ENCODE measurements at places on chromosomes 4 and X.

DNA sequence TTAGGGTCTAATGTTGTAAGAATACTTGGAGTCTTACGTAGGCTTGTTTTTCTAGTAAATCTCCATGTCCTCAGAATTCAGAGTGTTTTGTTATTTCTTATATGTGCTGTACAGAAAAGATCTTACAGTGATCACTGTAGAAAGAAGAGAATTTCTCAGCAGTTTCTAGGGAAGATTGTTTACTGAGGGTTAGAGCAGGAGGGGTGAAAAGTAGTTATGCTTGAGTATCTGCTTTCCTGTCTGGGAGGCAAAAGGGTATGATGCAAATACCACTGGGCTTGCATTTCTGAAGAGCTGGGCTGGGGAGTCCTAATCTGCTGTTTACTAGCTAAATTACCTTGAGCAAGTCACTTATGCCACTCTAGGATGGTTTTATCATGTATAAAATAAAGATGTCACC is 78.2 kb downstream of the BEND4 start:
- no peak for DNase-seq

GRCh38 chr4:6893449-6894085 is 16.1 kb upstream of the TBC1D14 start:
- no peak for DNase-seq

- DNase-seq, result no peak
These were observed 73.1 kb downstream of the FBXO8 start for GRCh38 chr4:174210354-174210753.

DNA sequence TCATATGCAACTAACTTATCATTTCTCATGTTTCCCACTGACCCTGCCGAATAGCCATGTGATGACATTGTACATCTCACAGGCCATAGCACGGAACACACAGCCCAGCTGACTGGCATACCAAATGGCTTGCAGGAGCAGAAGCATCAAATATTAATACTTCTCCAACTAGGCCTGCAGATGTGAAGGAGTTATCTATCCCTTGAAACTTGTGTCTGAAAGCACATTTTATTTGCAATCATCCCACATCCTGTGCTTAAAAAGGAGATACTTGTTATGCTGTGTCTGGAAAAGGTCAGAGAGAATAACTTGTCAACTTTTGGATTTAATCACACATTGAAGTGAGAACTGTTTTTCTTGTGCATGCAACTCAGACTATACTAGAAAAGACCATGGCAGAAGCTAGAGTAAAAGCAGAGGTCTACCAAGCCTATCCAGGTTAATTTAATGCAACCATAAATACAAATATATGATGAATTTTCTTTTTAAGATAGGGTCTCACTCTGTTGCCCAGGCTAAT is 100.4 kb downstream of the IRF2 start:
- no peak for DNase-seq

DNA sequence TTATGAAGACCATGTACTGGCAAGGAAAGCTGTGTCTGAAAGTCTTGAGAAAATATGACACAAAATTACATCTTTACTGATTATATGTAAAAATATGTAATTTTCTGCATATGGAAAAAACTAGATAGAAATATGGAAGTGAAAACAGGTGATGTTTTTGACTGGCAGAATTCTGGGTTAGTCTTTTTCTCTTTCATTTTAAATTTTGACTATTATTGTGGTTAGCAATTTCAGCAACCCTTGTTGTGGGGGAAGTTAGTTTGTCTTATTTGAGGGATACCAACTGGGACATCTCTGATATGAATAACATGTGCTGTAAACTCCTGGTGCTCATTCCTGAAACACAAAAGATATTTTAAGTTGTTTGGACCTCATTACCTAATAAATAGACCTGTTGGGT is 49.9 kb upstream of the CPEB2 start:
- no peak for DNase-seq

- DNase-seq, result no peak
These were observed 290.6 kb upstream of the SLIT2 start for GRCh38 chr4:19961091-19961490.

DNA sequence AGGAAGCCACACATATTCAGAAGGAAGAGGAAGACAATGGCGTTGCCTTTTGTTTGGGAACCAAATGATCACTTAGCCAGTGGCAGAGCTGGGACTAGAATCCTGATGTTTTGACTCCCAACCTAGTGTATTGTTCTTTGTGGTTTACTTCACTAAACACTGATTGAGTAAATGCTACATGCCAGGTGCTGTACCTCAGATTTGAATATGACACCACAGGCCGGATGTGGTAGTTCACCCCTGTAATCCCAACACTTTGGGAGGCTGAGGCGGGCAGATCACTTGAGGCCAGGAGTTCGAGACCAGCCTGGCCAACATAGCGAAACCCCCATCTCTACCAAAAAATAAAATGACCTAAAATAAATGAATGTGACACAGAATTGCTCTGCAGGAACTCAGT is 8.4 kb downstream of the NDUFA1 start:
- no peak for DNase-seq

- DNase-seq, result no peak
These were observed 20.2 kb downstream of the MMRN1 start for GRCh38 chr4:89914609-89915550.

DNA sequence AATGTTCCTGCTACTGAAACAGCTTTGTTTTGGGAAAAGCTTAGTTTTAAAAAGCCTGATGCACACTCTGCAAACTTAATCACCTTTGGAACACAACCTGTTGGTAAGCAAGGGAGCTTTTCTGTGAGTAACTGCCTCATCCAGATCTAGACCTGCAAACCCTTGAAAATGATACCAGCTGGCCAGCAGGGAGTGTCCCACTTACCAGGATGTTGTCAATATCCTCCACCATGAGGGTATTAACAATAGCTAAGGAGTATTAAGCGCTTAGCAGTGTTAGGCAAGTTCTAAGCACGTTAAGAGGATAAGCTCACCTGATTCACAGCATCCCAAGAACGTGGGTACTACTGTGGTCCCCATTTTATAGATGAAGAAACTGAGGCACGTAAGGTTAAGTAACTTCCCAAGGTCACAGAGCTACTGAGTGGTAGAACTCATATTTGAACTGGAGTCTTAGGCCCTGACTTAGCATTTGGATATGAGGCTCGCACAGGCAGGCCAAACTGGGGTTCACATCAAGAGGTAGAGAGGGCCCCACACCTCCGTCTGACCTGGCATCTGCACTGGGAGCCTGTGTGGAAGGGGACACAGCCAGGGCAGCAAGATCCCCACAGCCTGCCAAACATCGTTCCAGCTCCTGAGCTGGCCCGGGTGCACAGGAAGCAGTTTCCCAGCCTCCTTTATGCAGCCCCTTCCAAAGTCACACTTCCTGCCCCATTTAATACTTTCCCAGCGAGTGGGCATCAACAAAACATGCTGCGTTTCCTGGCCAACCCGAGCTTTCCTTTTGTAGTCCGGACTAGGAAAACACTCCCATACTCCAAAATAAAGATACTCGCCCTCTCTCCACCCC is 32.7 kb downstream of the IRF2 start:
- no peak for DNase-seq

DNA sequence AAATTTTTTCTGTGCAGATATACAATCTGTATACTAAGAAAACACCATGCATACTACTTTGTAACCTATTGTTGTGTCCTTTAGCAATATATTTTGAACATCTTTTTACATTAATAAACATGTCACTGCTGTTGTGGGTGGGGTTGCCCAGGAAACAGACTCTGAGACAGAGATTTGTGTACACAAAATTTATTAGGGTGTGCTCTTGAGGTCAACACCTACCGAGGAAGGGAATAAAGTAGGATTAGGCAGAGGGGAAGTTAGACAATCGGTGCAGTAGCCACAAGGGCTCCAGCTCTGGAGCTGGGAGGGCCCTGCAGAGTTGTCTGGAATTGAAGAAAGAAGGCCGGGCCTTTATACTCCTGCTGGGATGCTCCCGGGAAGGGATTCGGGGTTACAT is 56.4 kb downstream of the CXorf58 start:
- DNase-seq, result no peak

GRCh38 chr4:82774711-82775171 is 23.9 kb downstream of the SCD5 start:
- DNase-seq, result no peak

DNA sequence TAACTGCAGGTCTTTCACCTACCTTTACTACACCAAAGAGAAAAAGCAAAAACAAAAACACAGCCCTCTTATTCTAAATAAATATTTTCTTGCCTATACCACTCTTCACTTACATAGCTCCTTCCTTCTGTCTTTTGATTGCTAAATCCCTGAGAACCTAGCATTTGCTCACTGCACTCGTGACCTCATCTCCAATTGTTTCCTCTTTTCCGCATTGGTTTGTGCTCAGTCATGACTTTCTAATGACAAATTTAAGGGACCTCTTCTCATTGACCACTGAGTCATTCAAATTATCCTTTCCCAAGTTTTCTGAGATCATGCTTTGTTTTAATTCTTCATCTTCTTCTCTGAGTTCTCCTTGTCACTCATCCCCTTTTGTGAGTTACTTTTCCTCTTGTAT is 1697.1 kb downstream of the STIM2 start:
- no peak for DNase-seq

DNA sequence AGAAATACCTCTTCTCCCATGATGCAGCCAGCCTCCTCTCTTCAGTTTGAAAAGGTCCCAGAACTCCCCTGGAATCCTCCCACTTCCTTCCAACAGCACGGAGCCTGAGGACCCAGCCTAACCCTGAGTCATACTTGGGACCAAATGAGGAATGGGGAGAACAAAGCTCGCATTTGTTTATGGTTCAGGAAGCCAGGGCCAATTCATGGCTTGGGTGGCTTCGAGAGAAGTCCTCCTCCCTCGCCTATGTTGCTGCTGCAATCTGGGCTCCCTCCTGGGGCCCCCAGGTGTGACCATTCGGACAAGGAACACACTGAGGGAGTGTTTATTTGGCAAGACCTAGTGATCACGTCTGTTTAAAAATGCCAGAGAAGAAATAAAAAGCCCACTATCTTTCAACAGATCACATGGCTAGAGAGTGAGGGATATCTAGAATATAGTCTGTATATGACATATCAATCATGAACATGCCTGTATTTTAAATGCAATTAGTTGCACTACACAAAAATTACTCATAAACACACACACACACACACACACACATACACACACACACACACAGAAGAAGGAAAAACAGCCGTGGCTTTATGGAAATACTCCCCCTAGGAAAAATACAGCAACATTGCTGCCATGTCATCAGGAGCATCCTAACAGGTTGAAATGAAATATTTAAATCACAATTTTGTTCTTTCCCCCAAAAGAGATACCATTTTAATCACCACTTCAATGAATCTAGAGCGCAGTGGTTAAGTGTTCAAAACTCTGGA is 155.7 kb upstream of the MAP3K15 start:
- DNase-seq, result no peak

DNA sequence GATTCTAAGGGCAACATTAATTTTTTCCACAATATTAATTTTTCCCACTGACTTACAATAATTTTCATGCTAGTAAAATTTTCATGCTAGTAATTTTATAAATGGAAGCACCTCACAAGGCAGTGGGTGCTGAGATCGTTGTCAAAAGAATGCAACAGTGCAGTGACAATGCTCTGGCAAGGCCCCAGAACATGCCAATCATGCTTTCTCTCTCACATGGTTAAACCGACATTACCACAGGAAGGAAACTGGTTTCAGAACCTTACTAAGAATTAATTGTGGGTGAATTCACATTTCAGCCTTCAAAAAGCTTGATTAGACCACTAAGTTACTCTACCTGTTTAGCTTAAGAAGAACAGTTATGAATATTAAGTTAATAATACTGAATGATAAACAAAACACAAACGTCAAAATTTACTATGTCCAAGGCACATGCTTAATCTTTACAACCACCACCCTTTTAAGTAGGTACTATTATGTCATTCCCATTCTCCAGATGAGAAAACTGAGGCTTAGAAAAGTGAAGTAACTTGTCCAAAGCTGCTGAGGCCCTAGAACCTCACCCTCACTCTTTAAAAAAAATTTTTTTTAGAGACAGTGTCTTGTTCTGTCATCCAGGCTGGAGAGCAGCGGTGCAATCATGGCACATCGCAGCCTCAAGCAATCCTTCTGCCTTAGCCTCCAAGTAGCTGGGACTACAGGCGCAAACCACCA is 10.0 kb upstream of the OPHN1 start:
- DNase-seq, result no peak

DNA sequence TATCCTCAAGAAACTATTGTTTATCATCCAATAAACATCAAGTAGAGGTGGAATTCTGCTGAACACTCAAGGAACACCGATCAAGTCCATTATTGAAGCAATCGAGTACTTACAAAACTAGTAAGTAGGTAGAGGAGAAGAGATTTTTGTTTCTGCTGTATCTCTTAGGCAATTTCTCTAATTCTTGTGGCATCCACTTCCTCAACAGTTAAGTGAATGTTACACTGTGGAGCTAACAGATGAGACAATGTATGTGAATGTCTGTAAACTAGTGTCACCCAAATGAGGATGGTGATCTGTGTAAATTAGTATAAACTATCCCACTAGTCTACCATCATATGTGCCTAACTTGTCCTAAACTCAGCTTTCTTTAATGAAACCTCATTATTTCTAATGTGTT is 261.6 kb downstream of the ARHGAP24 start:
- no peak for DNase-seq

DNA sequence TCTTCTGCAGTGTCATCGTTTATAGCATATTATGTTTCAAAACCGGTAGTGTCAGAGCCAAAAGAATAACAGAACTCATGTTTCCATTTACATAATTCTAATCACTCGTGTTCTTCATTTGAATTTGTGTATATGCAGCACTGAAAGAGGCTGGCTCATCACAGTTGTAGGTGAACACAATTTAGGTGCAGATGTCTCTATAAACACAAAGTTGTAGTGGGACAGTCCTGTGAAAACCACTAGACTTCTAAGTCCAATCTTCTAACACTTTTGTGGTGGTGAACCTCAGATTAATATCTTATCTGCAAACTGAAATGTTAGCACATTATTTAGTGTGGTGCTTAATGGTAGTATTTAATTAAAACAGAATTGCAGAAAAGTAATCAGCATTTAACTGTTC is 872.4 kb downstream of the C4orf33 start:
- no peak for DNase-seq

- no peak for DNase-seq
These were observed 139.5 kb downstream of the ANKRD50 start for GRCh38 chr4:124573056-124573455.

DNA sequence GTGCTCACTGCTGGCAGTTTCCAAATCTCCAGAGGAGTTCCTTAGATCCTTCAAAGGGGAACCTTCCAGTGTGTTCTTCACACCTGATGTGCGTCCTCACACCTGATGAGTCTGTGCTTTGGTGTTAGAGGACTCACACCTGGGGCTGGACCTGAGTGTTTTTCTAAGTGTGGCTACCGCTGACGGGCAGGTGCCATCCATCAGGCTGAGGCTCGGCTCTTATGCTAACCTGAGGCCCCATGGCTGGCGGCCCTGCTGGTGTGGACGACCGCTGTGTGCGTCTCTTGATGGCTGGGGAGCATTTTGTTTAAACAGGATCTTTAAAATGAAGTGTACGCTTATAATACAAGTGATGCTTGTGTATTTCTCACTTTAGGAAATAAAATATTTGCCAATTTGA is 28.4 kb downstream of the PCGF3 start:
- DNase-seq, result no peak

- DNase-seq, result no peak
These were observed 269.9 kb downstream of the OPHN1 start for GRCh38 chrX:68163441-68163840.
